ENCODE measurements at places on chromosomes 2 and 18. TPM values are rescaled to one million over a fixed set of nuclear protein-coding genes. Genes with fewer than 3 reads are reported as not detected.
A peak's percentile ranks its signal among the peaks of the same experiment; 100 is the strongest.

DNA sequence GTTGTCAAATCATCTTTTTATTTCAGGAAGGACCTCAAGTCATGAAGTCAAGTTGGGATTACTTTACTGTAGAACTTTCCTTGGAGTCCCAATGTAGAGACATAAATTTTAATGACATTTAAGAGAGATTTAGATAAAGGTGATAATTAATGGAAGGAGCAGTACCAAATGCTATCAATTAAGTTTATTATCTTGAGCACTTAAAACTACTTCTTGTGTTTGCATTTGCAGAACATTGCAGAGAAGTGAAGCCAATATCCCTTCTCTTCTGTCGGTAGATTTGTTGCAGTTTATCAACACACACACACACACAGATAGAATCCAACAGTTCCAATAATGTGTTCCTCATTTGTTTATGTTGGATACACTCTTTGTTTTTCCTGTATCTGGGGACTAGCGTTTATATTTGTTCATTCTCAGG, 570.7 kb downstream of the EPHA4 start:
- DNase-seq: no peak
- no peak overlapping the region for H3K4me3 ChIP-seq
- H3K27ac ChIP-seq: no peak overlapping the region
- no peaks in the 10 kb centered on the region for H3K27me3 ChIP-seq
- no peaks in the 10 kb centered on the region for H3K4me1 ChIP-seq

Gene REG3A
- not detected for total RNA-seq

DNA sequence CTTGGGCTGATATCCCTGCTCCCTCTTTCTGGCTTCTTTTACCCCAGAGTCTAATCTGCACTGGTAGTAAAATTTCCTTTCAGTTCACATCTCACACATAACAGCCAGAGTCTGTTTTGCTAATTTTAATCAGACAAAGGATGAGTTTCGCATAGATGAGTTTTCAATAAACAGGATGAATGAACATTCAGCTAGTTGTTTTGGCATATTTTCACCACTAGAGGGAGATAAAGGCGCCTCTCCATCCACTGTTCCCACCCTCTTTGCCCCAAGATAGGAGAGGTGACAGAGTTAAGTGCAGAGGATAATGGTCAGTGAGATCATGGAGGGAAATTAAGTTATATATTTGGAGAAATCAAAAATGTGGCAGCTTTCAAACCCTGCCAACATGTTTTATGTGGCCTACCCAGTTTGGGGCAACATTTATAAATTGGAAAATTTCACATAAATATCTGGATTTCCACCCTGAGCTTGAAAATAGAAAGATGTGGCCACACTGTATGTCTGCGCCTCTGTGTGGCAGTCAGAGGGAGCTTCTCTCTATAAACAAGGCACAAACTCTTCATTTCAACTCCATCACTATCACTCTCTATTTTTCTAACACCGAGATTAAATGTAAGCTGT, 48.5 kb upstream of the DTNA start:
- H3K27ac ChIP-seq: no peak overlapping the region
- H3K4me1 ChIP-seq: no peaks in the 10 kb centered on the region
- H3K36me3 ChIP-seq: no peaks in the 10 kb centered on the region
- peak; percentile 26 for DNase-seq

Gene RFTN2
- not detected for total RNA-seq

DNA sequence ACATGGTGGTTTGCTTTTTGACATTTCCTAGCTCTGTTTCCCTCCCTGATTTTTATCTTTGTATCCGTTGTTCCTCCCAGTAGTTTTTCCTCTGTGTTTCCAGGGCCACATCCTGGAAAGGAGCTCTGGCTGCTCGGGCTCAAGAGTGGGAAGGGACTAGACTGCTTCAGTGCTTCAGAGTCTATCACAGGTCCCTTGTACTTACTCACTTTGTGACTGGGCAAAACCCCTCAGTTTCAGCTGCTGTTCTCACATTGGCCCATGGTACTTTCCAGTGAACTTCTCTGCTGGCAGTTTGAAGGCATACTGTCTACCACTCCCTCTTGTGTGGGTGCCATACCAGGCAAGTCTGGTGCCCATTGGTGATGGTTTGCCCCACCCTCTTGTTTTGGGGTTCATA, 7.5 kb upstream of the STAMBP start:
- no peak for DNase-seq
- no peak overlapping the region for H3K27ac ChIP-seq
- no peak overlapping the region for H3K4me3 ChIP-seq
- H3K4me1 ChIP-seq: no peaks in the 10 kb centered on the region

DNA sequence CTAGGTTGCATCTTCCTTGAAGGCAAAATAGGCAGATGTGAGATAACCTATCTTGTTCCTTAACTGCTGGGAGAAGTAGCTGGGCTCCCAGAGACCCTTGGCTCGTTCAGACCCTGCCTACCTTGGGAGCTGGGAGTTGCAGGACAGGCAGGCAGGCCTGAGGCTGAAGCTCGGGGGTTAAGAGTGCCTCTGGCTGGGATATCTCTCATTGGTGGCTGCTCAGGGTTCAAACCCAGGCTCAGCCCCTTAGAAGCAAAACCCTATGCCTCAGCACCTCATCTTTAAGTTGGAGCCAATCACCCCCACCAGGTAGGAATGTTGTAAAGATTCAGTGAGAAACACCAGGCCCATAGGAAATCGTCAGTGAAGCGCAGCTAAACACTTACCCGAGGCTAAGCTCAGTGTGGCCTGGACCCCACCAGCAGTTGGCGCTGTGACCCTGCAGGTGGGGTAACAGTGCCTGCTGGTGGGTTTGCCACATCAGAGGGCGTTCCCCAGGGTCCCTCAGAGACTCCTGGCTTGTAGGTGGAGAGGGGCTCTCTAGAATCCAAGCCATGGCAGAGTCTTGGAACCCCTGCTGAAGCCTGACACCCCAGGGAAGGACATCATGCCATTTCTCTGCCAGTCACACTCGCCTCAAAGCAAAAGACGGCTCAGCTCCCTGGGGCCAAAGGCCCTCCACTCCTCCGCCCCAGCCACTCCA, 54.6 kb upstream of the GPR17 start:
- H3K4me1 ChIP-seq: no peaks in the 10 kb centered on the region
- DNase-seq: peak; percentile 16
- H3K27ac ChIP-seq: no peak overlapping the region

Gene CD207
- not detected for total RNA-seq

GRCh38 chr2:115161771-115162493, 719.5 kb downstream of the DPP10 start:
- no peak overlapping the region for H3K27ac ChIP-seq
- H3K36me3 ChIP-seq: no peaks in the 10 kb centered on the region
- H3K27me3 ChIP-seq: peaks cover 11% of the 10 kb centered on the region
- H3K4me3 ChIP-seq: no peak overlapping the region

Gene SCN3A
- 0.05 TPM for total RNA-seq

DNA sequence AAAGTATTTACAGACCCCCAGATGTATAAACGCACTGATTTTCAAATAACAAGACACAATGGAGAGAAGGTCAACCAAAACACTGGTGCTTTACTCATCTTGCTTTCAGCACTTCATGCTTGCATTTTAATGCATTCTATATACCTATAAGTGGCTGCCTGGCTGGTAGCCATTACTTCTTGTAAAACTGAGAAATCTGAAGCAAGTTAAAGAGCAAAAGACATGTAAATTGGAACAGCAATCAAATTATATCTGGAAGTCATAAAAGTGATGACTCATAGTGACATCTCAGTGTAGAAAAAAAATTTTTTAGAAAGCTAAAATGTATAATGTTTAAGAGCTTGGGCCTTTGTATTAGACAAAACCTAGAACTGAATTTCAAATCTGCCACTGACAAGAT, 106.2 kb downstream of the CCDC141 start:
- no peaks in the 10 kb centered on the region for H3K27me3 ChIP-seq
- no peaks in the 10 kb centered on the region for H3K4me1 ChIP-seq
- H3K36me3 ChIP-seq: no peaks in the 10 kb centered on the region
- H3K27ac ChIP-seq: no peak overlapping the region
- no peak overlapping the region for H3K4me3 ChIP-seq

Gene ALKAL2
- total RNA-seq: 1.7 TPM

DNA sequence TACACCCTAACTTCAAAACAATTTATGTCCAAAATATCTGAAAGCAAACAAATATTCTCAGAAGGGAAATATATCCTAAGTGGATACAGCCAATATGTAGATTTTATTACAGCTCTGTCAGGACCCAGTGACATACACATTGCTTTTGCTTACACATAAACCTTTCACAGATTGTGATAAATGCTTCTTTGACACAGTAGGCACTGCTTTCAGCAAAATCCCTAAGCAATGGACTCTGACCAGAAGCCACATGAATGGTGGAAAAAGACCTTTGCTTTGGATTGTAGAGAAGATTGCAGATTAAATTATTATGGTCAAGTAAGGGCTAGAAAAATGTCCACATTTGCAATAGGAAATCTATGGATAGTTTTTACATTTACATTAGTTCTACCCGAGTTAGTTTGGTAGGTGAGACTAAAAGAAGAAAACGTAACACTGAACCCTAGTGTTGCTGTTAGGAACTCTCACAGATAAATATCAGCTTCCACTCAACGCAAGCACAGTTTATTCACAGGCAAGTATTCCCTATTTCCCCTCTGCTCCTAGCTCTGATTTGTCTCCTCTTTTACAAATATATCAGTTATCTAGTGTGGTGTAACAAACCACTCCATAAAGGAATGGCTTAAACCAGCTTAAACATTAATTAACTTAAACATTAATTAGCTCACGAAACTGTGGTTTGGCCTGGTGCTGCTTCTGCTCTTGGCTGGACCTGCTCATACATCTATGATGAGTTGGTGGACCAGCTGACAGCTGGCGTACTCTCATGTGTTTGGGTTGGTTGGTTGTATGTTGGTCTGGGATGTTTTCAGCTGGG, 23.6 kb upstream of the SERPINE2 start:
- DNase-seq: no peak
- H3K36me3 ChIP-seq: no peaks in the 10 kb centered on the region
- H3K4me3 ChIP-seq: no peak overlapping the region
- no peak overlapping the region for H3K27ac ChIP-seq
- no peaks in the 10 kb centered on the region for H3K4me1 ChIP-seq
- H3K27me3 ChIP-seq: no peaks in the 10 kb centered on the region

Gene CAPN14
- 0.43 TPM for total RNA-seq

- H3K4me3 ChIP-seq: no peak overlapping the region
- peaks cover 2% of the 10 kb centered on the region for H3K27me3 ChIP-seq
- no peaks in the 10 kb centered on the region for H3K4me1 ChIP-seq
- H3K36me3 ChIP-seq: no peaks in the 10 kb centered on the region
- DNase-seq: no peak
These were observed 28.0 kb downstream of the ANKRD29 start for GRCh38 chr18:23634692-23635091.

Gene CHRND
- not detected for total RNA-seq

Gene RIT2
- total RNA-seq: not detected

Gene ANKRD30BL
- total RNA-seq: not detected

Gene FOXI3
- total RNA-seq: not detected

GRCh38 chr18:13813271-13813849, 10.6 kb upstream of the MC5R start:
- H3K4me3 ChIP-seq: no peak overlapping the region
- no peaks in the 10 kb centered on the region for H3K36me3 ChIP-seq
- peak; percentile 71 for DNase-seq
- no peak overlapping the region for H3K27ac ChIP-seq

DNA sequence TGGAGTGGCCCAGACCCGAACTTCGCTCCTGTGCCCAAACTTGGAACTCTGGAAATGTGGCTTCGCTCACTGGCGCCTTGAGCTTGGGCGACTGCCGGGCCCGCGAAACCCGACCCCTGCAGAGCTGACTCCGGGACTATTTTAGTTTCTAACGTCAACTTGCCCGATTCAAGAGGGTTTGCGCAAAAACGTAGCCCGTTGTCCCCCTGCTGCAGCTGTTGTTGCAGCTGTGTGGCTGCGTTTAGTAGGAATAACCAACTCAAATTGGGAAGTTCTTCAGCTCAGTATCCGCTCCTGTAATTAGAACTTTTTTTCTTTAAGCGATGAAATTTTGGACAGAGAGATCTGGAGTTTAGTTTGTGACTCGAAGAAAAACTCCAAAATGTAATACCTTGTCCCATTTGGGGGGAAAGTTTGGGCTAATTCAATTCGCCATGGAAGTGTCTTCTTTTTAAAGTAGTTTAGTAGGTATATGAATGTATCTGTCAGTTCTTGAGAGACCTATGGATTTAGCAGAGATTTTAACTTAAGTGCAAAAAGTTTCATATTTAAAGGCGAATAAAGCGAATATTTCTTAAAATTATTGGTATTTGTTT, 559 bp downstream of the MYL12A start:
- peaks cover 10% of the 10 kb centered on the region for H3K36me3 ChIP-seq
- H3K27me3 ChIP-seq: no peaks in the 10 kb centered on the region
- peak overlapping the region; percentile 95 for H3K4me3 ChIP-seq
- peak overlapping the region; percentile 85 for H3K27ac ChIP-seq
- DNase-seq: no peak

DNA sequence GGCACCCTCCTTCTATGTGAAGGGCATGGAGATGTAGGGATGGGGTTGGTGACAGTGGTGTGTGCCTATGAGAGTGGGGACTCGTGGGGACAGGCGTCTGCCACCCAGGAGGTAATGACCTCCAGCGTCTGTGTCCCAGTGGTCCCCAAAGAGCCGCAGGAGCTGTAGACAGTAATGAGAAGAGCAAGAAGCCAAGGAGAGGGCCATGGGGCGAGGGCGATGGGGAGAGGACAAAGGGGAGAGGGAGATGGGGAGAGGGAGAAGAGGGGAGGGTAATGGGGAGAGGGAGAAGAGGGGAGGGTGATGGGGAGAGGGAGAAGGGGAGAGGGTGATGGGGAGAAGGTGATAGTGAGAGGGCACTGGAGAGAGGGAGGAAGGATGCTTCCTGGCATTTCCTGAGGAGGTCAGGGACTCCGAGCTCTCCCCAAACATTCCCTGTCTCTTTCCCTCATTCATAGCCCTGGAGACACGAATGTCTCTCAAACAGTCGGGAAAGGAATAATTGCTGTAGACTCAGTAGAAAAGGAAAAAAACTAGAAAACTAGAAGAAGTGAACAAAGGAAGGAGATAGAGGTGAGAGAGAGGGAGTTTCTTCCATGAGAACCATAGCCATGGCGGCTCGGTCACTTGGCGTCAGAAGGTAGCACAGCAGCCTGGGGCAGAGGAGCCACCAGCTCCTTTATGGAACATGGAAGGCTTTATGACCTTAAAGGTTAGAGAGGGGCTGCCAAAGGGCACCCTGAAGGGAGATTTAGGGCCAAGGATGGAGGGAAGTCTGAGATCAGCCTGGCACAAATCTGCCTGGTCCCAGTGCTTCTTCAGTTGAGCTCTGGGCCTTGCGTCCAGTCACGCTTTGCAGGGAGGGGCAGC, 39.5 kb downstream of the PSD4 start:
- H3K4me3 ChIP-seq: no peak overlapping the region
- DNase-seq: no peak
- H3K27ac ChIP-seq: no peak overlapping the region
- no peaks in the 10 kb centered on the region for H3K36me3 ChIP-seq
- peaks cover 15% of the 10 kb centered on the region for H3K4me1 ChIP-seq

Gene PLCL1
- 2.8 TPM for total RNA-seq

Gene DLGAP1
- total RNA-seq: not detected

DNA sequence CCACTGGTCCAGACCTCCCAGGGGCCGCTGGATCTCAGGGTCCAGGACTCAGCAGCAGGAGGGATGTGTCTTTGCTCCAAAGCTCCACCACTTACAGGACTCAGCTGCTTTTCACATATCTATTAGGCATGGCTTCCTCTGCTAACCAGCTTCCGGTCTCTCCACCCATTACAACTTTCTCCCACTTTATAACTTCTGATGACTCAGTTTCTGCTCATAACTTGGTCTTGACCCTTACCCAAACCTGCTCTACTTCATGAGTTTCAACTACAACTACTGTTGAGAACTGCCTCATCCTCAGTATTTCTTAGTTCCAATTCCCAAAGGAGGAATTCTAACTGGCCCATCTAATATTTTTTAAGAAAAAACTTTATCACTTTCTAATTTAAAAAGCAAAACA, 17.2 kb downstream of the SULT1C2 start:
- H3K4me1 ChIP-seq: no peaks in the 10 kb centered on the region
- DNase-seq: no peak
- no peaks in the 10 kb centered on the region for H3K36me3 ChIP-seq
- H3K27me3 ChIP-seq: no peaks in the 10 kb centered on the region
- H3K27ac ChIP-seq: no peak overlapping the region

Measured in natural killer cell (primary cell).